ENCODE measurements at places on chromosomes 7 and 10.

GRCh38 chr7:41880107-41880506 lies 177.2 kb upstream of the INHBA start:
- no peak for DNase-seq

DNA sequence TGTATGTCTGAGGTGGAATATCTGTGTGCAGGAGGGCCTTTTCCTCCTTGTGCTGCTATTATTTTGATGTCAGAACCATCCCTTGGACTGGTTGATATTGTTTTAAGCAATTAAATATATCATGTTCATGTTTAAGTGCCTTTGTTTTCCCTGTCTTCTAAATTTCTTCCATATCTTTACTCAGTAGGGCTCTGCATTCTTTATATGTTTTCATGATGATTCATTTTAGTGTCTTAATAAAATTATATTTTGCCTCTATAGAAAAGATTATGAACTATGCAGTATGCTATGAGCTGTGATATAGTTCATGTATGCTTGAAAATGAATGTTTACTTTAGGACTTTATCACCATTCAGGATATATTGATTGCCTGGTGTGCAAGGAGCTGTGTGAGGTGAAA lies 34.8 kb downstream of the AHR start:
- no peak for DNase-seq

- DNase-seq = no peak
These were observed 72.9 kb downstream of the MKI67 start for GRCh38 chr10:128053356-128053755.

GRCh38 chr7:80630608-80631405 lies 7.6 kb upstream of the CD36 start:
- no peak for DNase-seq

DNA sequence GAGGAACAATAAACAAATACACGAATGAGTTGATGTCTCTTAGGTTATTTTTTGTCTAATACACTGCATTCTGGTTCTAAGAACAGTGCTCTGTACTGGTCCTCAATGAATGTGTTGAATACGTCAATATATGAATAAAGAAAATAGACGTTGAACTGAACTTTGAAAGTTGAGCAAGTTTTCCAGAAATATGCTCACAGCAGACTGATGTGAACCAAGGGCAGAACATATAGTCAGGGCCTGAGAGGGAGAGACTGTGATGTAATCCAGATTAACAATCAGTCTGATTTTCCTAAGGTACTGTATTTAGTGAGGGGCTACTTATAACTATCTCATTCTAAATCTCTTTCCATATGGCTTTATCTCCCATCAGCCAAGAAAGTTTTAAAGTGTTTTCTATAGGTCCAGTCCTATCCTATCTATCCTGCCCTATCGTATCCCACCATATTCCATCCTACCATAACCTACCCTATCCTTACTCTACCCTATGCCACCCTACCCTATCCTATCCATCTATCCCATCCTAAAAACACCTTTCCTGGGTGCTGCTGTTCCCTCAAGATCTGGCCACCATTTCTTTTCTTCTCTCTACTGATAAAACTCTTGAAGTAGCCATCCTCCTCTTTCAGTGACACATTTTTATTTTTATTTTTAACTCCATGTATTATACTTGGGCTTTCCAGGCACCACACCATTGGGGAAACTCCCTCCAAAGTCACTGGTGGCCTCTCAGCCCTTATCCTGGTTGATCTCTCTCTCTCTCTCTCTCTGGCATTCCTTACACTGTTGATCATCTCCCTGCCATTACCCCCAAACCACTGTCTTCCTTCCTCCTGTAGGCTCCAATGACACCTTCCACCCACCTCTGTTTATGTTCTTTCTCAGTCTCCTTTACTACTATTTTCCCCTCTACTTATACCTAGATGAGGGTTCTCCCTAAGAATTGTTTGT lies 212.3 kb upstream of the SLC26A5 start:
- no peak for DNase-seq

DNA sequence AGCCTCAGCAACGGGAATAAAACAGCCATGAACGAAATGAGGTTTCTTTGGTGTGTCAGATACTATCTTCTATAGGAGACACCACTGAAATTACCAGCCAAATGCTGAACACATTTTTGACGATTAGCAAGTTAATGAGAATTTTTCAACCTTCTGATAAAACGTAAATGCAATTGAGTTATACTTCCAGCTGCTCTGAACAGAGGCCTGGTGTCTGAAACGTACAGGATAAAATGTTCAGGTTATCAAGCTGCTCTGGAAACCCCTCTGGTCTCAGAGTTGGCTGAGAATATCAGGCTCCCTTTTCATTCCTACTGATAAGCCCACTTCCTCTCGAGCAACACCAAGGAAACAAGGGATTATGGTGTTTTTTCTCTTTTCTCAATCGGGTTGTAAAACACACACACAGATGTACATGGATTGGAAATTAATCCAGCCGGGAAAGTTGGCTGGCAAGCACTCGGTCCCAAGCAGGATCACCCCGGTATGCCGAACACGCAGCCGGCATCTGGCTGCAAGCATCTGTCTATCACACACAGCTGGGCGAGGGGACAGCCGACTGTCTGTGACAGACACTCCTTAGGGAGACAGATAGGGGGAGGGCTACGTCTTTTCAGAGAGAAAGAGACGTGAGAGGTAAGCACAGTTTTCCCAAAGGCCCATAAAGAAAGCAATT lies 171.8 kb downstream of the PRKAG2 start:
- DNase-seq = no peak

GRCh38 chr7:114790521-114790920 lies 131.4 kb upstream of the MDFIC start:
- DNase-seq = no peak

- no peak for DNase-seq
These were observed 24.8 kb downstream of the DPCD start for GRCh38 chr10:101612872-101613271.

- DNase-seq = no peak
These were observed 118.0 kb downstream of the SPAG6 start for GRCh38 chr10:22463255-22463654.

DNA sequence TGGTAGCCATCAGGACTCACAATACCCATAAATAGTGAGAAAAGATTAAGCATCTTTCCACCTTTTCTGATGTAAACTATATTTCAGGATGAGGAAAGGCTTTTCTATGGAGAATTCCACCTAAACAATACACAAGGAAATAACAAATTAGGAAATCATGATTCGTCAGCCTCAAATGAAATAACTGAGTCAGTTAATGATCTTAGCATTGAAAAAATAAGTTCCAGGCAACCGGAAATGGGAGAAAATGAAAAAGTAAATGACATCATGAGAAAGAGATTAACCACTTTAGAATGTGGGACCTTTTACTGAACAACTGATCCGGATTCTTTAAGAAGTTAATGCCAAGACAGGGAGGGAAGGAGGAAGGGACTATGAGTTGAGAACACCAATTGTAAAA lies 742.3 kb downstream of the TNS3 start:
- DNase-seq = no peak

GRCh38 chr7:149473251-149473650 lies 12.4 kb upstream of the ZNF777 start:
- DNase-seq = no peak

DNA sequence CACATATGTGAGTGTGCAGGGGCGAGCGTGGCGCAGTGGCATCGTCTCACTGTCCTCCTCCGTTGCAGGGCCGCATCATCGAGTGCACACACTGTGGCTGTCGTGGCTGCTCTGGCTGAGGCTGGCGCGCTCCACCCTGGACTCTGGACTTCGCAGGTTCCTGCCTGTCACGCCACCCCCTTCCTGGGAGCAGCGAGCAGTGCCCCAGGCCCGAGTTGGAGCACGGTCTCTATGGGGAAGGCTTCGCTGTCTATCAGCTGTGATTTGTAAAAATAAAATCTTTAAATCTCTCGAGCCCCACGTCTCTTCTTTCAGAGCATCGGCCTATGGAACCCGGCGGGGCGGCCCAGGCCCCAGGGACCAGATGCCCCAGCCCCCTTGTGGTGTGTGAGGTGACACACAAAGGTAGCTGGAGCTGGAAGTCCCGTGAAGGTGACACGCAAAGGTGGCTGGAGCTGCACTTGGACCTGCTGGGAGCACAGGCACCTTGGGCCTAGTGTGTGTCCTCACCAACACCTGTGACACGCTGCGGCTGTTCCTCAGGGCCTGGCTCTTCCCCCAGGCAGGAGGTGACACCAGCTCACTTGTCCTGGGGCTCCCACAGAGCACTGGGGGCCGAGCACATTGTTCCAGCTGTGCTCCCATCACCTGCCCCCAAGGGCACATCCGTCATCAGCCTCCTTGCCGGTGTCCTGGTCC lies 10.7 kb downstream of the BUD31 start:
- DNase-seq = no peak

- DNase-seq = no peak
These were observed 694 bp downstream of the C10orf62 start for GRCh38 chr10:97590082-97590747.

- DNase-seq = no peak
These were observed 39.0 kb upstream of the TMEM229A start for GRCh38 chr7:124071843-124072242.

DNA sequence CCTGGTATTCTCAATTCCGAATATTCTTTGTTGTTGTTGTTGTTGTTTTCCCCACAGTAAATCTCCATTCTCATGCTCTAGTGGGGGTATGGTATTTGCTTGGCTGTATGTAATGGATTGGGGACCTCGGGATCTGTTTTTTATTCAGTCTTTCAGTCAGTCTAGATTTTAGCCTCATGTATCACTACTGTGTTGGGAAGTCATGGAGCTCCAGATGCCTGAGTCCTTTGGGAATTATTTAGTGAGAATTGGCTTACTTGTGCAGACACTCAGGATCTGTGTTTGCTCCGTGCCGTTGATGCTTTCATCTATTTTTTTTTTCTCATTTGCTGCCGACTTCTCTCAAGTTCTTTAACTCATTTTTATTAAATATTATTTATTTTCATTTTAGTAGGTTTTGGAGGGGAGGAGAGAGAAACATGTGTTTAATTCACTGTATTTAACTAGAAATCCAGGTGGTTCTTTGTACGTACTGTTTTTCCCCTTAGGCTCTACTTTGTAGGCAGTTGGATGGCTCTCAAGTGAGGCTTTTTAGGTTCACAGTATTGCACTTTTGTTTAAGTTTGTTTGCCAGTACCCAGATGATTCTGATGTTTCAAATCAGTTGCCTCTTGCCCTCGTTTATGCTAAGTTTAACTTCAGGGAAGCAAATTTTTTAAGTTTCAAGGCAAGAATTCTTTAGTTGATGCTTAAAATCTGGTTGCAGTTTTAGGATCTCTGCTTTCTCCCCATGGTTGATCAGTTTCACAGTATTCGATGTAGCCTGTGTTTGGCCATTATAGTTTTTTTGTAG lies 36.9 kb downstream of the ZNRF2 start:
- DNase-seq = no peak

DNA sequence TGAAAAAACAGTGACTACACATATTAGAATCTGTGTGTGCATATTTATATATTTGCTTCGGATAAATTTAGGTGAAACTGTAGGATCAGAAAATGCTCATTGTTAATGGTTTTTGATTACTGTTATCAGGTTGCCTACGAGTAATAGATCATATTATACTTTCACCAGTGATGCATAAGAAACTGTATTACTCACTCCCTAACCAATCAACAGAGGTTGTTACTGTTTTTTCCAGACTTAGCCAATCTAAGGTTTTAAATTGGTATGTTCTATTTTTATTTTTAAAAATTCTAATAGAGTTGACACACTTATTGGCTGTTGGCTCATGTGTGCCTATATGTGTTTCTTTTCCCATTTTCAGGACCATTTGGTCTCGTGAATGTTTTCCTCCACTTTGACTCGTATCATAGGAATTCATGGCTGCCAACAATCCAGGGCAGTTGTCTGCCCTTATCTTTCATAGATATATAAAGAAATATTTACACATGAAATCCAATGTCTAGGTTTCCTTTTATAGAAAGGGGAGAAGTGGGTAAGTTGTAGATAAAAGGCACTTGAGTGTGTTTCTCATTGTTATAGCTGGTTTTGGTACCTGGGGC lies 59.2 kb downstream of the ANLN start:
- no peak for DNase-seq

GRCh38 chr7:150942001-150942590 lies 36.0 kb downstream of the KCNH2 start:
- no peak for DNase-seq

GRCh38 chr7:121278120-121279021 lies 50.4 kb upstream of the WNT16 start:
- DNase-seq = no peak

- DNase-seq = no peak
These were observed 212.7 kb downstream of the ADK start for GRCh38 chr10:74363727-74364126.

DNA sequence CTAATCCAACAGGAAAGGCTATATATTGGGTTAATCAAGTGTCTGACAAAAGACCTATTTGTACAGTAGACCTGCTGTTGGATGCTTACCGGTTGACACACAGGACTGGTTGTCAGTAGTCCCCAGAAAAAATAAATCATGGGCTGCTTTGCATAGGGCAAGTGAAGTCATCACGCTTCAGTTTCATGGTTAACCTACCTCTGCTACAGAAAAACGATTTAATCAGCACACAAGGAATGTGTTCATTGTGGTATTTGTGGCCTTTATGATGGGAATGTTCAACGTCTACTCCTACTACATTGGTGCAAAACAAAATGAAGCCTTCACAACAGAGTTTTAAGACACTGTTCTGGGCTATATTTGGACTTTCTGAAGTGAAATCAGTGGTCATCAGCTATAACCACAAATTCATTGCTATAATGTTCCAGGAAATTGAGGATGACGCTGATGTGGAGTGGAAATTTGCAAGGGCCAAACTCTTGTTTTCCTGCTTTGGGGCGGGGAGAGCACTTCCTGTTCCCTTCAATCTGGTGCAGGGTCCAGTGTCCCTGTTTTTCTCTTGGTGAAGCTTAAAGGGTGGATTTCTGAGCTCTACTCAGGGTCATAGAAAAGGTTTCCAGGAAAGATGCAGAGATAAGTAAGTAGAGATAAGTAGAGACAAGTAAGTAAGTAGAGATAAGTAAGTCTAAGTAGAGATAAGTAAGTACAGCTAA lies 39.3 kb upstream of the GGCT start:
- no peak for DNase-seq

DNA sequence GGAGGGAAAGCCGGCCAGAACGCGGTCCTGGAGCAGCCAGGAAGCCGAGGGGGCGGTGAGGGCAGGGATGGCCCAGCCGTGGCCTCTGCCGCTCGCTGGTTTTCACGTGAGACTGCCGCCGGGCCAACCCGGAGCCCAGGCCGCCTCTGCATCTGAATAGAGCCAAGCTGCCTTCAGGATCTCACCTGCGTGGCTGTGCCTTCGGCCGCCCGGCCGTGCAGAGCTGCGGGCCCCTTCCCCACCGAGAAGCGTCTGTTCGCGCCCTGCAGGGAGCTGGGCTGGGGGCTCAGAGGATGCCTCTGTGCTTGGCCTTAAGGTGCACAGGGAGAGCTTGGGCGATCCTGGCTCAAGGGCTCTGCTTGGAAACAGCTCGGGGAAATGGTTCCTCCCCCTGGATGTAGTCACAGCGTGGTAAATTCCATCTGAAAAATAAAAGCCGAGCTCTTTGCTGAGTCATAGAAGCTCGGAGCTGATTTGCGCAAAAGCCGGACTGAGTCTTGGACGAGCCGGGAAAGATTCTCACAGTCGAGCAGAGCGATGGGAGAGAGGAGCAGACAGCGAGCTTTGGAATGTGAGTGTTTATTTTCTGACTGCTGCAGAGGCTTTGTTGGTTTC lies at the start of gene JAKMIP3:
Gene JAKMIP3 (plus strand): TSS at position 456 of the 615 bp plus-strand sequence. CDS start 38,863 bp downstream, outside the sequence.
- no peak for DNase-seq

- DNase-seq = no peak
These were observed 289.6 kb downstream of the SDHAF3 start for GRCh38 chr7:97407106-97407505.
